Right ventricle myocardium inferior (tissue), 1 donor: ENCODE measurements at places on chromosomes 11 and 22. TPM values are rescaled to one million over a fixed set of nuclear protein-coding genes. Genes with fewer than 3 reads are reported as not detected.

Gene PANX3
- not detected for total RNA-seq

DNA sequence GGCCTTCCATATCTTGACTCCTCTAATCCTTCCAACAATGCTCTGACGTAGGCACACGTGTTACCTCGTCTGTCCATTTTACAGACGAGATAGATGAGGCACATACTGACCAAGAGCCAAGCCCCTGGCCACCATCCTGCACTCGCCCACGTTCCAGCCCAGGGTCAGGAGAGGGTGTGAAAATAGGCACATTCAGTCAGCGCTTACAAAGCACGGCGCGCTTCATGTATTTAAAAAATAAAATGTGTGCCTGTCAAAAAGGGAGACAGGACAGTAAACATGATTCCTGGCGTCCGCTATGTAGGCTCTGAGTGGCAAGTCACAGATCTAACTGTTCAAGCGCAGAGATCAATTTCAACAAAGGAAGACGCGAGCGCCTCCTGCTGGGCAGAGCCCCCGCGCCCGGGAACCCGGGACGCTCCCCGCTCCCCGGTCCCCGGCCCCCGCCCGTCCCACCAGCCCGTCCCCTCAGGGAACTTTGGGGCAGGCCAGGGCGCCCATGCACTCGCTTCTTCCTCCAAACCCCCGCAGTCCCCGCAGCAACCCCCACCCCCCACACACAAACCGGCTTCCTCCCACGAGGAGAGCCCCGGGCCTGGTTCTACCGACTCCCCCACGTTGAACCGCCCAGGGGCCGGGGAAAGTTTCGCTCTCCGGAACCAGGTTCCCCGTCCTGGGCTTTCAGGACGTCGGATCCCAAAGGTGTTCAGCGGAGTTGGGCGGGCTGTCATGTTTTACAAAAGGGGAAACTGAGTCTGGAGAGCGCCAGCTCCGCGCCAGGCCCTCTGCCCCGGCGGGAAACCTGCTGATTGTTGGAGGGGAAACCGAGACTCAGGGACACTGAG lies 10.4 kb upstream of the C1QTNF6 start:
- DNase-seq: peak; percentile 91

Gene CNGA4
- not detected for total RNA-seq

GRCh38 chr11:57345555-57346211 lies 7.5 kb downstream of the P2RX3 start:
- no peak for DNase-seq

DNA sequence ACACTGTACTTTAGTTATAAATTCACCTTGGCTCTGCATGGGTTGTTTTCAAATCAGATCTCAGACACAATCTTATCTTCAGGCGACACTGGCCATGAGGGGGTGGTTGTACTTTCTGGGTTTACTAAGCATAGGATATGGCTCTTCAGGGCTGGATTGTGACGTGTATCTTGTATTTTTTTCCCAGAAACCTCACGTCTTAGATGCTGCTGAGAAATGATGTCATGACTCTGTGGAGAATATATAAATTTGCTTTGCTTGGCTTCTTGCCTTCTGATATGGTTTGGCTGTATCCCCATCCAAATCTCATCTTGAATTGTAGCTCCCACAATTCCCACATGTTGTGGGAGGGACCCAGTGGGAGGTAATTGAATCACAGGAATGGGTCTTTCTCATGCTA lies 82.8 kb upstream of the VSTM5 start:
- DNase-seq: no peak

GRCh38 chr11:9049959-9050358 lies 41.4 kb downstream of the SCUBE2 start:
- DNase-seq: no peak

GRCh38 chr11:57772562-57772961 lies 11.0 kb downstream of the CTNND1 start:
- no peak for DNase-seq

Gene PANX1
- 27.2 TPM for total RNA-seq

DNA sequence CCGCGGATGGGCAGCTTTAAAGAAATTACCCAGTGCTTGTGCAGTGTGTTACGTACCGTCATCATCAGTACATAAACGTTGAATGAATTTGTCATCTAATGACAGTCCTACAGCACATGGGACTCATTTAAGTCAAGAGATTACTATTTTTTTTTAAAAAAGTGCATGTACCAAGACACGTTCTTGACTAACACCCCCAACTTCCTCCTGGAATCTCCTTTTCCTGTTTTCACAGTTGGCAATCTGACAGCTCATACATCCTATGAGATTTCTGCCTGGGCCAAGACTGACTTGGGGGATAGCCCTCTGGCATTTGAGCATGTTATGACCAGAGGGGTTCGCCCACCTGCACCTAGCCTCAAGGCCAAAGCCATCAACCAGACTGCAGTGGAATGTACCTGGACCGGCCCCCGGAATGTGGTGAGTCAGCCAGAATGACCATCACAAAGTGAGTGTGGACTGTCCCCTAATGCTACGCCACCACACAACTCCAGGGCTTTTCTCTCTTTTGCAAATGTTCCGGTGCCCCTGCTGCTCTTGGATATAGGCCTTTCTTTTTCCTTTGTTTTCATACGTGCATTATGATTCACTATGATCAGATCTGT lies 162.0 kb upstream of the SORL1-AS1 start:
- DNase-seq: no peak
